ENCODE measurements at places on chromosomes 2 and 18. TPM values are rescaled to one million over a fixed set of nuclear protein-coding genes. Genes with fewer than 3 reads are reported as not detected.

DNA sequence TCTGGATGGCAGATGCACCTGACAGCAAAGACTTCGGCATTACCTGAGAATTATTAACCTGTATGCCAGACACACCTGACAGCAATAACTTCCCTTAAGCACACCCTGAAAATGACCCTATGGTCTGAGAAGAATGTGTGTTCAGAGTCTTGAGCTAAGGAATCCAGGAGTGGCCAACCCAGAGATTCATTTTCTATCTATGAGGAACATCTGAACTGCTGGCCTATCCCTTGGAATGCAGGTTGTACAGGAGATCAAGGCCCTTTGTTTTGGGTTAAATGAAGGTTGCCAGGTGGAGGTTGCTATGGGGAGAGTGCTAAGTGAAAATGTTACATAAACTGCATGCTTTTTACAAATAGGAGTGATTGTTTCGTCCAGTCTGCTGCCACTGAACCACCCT lies 200.9 kb upstream of the MEIS1 start:
- peaks cover 75% of the 10 kb centered on the region for H3K27me3 ChIP-seq
- no peak overlapping the region for H3K4me3 ChIP-seq

- DNase-seq: no peak
- H3K36me3 ChIP-seq: 0 out of 2 replicates have a peak, but pooled peaks cover 8% of the 10 kb centered on the region
- H3K4me1 ChIP-seq: no peaks in the 10 kb centered on the region
- no peaks in the 10 kb centered on the region for H3K27me3 ChIP-seq
- H3K27ac ChIP-seq: no peak overlapping the region
Measured at GRCh38 chr2:169923977-169924376, 96.7 kb downstream of the UBR3 start.

REEP1 gene
- 0.06 TPM for total RNA-seq

DNA sequence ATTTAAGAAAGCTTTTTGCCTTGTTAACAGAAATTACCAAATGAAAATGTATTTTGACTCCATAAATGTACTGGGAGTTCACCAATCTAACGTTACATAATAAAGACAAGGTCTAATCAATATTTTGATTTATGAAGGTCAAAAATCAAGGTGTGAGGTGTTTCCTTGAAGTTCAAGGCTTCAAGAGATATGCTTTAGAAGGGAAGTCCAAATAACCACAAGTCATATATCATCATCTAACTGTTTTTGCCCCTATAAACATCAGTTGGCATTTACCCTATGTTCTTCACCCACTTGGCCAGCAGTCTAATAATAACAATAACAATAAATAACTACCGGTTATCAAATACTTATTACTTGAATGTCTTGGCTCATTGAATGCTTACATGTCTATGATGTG lies 196.1 kb upstream of the ID2 start:
- H3K4me3 ChIP-seq: no peak overlapping the region
- no peak overlapping the region for H3K27ac ChIP-seq
- no peaks in the 10 kb centered on the region for H3K27me3 ChIP-seq

DNA sequence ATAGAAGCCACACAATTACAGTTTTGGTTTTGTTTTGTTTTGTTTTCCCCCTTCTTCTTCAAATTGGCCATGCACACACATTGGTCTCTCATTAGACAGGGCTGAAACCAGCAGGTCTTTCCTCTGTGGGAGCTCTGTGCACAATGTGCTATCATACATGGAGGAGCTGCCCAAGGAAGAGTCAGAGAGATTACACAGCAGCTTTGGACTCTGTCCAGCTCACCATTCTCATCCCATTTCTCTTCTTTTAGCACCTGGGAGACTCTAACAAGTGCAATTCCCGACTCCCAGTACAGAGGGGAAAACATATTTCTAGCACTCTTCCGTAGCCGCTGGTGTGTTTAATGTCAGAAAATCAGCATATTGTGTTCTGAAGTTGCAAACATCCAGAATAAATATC lies 29.4 kb downstream of the POU3F3 start:
- H3K27me3 ChIP-seq: peaks cover 87% of the 10 kb centered on the region
- no peaks in the 10 kb centered on the region for H3K4me1 ChIP-seq
- H3K4me3 ChIP-seq: no peak overlapping the region
- H3K27ac ChIP-seq: no peak overlapping the region
- no peak for DNase-seq

SERPINB13 gene
- total RNA-seq: not detected

VAMP5 gene
- total RNA-seq: not detected

DNA sequence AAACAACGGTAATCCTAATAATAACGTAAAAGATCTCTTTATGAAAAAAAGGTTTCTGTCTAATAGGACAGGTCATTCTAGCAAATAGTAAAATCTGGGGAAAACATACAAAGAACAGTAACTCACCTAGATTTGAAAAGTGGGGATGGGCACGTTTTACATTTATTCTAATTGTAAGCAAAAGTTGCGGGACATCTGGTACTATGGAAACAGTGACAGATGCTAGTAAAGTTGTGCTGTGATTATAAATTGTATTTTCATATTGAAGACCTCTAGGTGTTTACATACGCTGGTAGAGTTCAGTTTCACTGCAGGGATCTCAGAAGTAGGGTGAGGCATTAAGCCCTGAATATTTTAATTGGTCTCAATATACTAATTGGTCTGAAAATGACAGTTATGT lies 422.5 kb downstream of the DPP10 start:
- no peaks in the 10 kb centered on the region for H3K27me3 ChIP-seq
- H3K36me3 ChIP-seq: no peaks in the 10 kb centered on the region
- H3K27ac ChIP-seq: no peak overlapping the region
- no peak for DNase-seq
- no peaks in the 10 kb centered on the region for H3K4me1 ChIP-seq

DNA sequence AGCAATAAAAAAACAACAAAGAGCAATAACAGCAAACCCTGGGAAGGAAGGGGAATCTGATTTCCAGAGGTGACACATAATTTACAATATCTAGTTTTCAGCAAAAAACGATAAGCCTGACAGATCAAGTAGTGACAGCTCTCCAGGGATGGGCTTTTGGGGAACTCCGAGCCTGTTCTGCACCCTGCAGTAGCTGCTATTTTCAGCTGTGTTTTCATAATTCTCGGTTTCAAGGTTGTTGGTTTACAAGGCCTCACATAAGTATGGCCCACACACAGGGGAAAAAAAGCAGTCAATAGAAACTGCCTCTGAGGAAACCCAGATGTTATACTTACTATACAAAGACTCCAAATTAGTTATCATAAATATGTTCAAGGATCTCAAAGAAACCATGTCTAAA lies 67.7 kb upstream of the CTLA4 start:
- no peak for DNase-seq
- no peaks in the 10 kb centered on the region for H3K36me3 ChIP-seq
- no peak overlapping the region for H3K27ac ChIP-seq
- no peaks in the 10 kb centered on the region for H3K27me3 ChIP-seq
- H3K4me1 ChIP-seq: no peaks in the 10 kb centered on the region
